ENCODE measurements at places on chromosomes 16 and 17. TPM values are rescaled to one million over a fixed set of nuclear protein-coding genes. Genes with fewer than 3 reads are reported as not detected.

Gene MAZ
- 74.0 TPM for total RNA-seq

Gene ANKS3
- total RNA-seq = 22.0 TPM

Gene MAP2K4
- total RNA-seq = 12.9 TPM

Gene ATP2C2
- not detected for total RNA-seq

Gene KRT31
- total RNA-seq = 0.09 TPM

Gene SMURF2
- 38.2 TPM for total RNA-seq

Gene NPW
- not detected for total RNA-seq

Gene KRTAP29-1
- not detected for total RNA-seq

Gene KRT33A
- total RNA-seq = not detected

Gene GCGR
- not detected for total RNA-seq

Gene EXOC3L1
- total RNA-seq = 0.98 TPM

Gene COPRS
- 97.1 TPM for total RNA-seq

Gene ANKRD40CL
- not detected for total RNA-seq

Gene RNF151
- not detected for total RNA-seq

Gene HOXB13
- total RNA-seq = not detected

Gene HNF1B
- total RNA-seq = not detected

Gene CD300E
- total RNA-seq = not detected

Gene GPR142
- total RNA-seq = not detected

Gene HSD17B1
- 4.7 TPM for total RNA-seq

Gene PRSS36
- total RNA-seq = 3.8 TPM

Gene CPNE7
- total RNA-seq = 0.65 TPM

Gene MARVELD3
- not detected for total RNA-seq

Gene SLFN14
- not detected for total RNA-seq

Gene TOX3
- total RNA-seq = not detected

Gene TLCD3B
- 0.18 TPM for total RNA-seq

Gene ZNF213
- 6.9 TPM for total RNA-seq

Gene CDH1
- not detected for total RNA-seq

Gene FOXN1
- not detected for total RNA-seq

Gene IL32
- 7.6 TPM for total RNA-seq

Gene MYO15B
- 16.8 TPM for total RNA-seq

Gene ACAP1
- total RNA-seq = not detected

Gene CCL16
- not detected for total RNA-seq

Gene GID4
- total RNA-seq = 7.8 TPM

Gene CDRT15
- not detected for total RNA-seq

Gene RPS6KB1
- total RNA-seq = 23.9 TPM

Gene HCRT
- total RNA-seq = not detected

Gene ASPHD1
- 1.5 TPM for total RNA-seq

Gene TOM1L1
- 3.8 TPM for total RNA-seq

Gene NPIPB2
- 0.63 TPM for total RNA-seq

Gene CIITA
- total RNA-seq = 0.74 TPM

Gene ABCA3
- total RNA-seq = 1.8 TPM

Data from fibroblast of the aortic adventitia (primary cell).